ENCODE measurements at places on chromosomes 4 and X.

DNA sequence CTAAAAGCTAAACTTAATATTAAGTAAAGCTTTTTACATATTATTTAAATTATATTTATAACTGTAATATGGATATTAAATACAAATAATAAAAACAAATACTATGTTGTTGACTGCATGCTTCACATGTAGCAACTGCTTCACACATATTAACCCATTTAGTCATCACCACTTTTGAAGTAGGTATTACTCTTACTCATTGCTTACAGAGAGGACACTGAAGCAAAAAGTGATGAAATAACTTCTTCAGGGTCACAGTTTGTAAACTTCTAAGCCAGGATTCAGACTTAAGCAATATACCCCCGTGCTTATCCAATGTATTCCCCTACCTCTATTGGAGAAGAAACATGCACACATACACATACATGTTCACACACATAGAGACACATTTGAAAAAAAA lies 166.6 kb downstream of the DKK2 start:
- no peak for DNase-seq

DNA sequence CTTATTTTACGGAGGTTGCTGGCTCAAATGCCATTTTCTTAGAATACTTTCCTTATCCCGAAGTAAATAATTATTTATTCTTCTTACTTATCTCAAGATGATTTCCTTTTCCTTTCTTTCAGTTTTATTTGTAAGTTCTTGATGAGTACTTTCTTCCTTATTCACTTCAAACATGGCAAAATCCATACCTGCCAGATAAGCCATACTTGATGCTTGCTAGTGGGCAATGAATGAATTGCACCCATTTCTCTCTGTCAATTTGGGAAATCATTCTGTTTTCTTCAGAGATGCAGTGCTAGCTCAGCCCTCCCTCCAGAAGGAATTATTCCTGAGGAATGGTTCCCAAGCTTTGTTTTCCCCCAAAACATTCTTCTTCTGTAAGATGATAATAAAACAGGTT lies 598.3 kb downstream of the SPRY1 start:
- DNase-seq: no peak

DNA sequence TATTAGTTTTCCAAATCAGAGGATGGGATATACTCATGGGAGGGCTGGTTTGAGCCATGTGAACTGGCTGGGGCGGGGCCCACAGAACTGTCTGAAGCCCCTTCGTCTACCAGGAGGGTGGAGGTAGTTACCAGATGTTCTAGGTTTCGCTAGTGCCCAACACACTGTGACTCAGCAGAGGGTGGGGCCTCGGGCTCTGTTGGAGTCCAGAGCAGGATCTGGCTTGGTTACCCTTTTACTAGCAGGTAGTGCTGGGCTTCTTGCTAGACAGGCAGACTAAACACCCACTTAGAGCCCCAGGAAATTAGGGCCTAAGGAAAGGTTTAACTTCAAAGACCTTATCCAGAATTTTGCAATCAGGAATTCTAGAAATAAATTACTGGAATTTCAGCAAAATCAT lies 56.2 kb upstream of the CHRDL1 start:
- no peak for DNase-seq

DNA sequence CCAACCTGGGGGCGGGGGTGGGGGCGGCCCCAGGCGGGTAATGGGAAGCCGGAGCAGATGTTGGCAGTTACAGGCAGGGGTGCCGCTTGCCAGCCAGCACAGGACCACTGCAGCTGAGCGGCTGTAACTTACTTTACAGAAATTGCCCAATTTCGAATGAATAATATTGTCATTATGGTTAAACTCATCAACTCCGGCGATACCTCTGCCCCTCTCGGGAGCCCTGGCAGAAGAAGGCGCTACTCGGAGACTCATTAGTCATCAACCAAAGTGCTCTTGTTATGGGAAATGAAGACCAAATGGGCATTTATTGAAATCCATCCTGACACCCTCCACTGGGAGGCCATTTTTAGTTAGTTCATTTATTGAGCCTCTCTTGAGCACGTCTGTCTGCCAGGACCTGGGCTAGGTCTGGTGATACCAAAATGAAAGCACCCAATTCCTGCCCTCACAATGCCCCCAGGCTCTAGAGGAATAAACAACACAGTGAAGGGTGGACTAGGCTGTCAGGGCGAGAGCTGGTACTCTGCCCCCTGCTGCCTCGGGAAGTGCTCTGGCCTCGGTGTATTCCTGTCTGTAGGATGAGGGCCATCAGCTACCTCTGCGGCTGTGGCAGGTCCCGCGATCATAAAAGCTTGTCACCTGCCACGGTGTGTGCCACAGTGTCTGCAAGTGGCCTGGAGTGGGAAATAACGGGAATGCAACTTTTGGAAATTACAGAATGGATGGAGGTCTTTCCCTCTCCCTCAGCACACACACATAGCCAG lies 159.1 kb upstream of the PSAPL1 start:
- no peak for DNase-seq

- peak; percentile 65 for DNase-seq
These were observed 62.6 kb downstream of the DCLK2 start for GRCh38 chr4:150140774-150141400.

GRCh38 chrX:76183289-76184049 lies 10.6 kb downstream of the PBDC1 start:
- DNase-seq: no peak

DNA sequence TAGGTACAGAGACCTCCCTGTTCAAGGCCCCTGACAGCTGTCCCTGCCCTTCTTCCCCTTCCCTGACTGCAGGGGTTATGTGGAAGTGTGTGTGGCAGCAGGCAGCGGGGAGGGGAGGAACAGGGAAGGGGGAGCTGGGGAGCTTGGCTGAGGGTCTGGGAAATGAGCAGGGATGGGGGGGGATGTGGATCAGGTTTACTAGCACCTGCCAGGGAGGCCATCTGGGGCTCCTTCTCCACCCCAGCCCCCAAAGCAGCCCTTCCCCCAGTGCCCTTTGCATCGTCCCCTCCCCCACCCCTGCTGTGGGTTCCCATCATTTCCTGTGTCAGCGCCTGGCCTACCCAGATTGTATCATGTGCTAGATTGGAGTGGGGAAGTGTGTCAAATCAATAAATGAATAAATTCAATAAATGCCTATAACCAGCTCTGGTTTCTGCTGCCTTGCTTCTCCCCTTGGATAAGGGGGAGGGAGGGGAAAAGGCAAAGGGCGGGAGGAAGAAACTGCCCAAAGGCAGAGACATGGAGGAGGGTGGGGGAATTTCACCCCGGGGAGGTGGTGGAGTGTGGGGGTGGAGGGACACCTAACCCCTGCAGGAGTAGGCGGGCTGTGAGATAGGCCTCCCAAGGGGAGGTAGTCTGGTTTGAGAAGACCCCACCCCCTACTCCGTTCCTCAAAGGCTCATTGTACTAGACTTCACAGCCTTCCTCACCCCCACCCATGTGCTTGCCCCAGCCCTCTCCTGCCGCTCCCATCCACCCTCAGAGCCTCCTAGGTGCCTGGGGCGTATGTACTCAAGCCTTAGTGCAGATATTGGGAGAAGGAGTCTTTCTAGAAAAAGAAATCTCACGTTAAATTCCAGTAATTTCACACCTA lies 3.2 kb downstream of the CXorf65 start:
- DNase-seq: peak; percentile 5

- DNase-seq: no peak
These were observed 12.1 kb downstream of the FRG2 start for GRCh38 chr4:190014771-190015537.

GRCh38 chr4:32485956-32486355 lies 1765.8 kb downstream of the PCDH7 start:
- no peak for DNase-seq

DNA sequence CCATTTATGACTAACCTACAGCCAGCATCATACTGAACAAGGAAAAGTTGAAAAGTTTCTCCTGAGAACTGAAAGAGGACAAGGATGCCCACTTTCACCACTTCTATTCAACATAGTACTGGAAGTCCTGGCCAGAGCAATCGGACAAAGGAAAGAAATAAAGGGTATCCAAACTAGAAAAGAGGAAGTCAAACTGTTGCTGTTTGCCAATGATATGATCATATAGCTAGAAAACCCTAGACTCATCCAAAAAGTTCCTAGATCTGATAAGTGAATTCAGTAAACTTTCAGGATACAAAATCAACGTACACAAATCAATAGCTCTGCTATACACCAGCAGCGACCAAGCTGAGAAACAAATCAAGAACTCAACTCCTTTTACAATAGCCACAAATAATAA lies 64.5 kb downstream of the CENPC start:
- no peak for DNase-seq

DNA sequence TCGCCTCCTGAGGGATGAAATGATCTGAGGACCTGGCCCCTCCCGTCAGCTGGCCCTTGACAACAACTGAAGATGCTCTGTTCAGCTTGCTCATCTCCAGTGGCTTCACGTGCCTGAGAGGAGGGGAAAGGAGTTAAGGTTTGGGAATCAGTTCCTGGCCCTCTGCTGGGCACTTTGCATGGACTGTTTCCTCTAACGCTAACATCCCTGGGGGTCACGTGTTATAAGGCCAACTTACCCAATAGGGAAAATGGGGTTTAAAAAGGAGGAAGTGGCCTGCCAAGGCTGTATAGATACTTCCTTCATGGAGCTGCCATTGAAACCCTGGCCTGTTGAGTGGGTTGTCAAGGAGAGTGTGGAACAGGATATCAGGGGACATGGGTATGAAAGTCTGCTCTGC lies 65.6 kb downstream of the OR13H1 start:
- no peak for DNase-seq

GRCh38 chr4:106569146-106570031 lies 200.8 kb upstream of the GIMD1 start:
- DNase-seq: no peak

DNA sequence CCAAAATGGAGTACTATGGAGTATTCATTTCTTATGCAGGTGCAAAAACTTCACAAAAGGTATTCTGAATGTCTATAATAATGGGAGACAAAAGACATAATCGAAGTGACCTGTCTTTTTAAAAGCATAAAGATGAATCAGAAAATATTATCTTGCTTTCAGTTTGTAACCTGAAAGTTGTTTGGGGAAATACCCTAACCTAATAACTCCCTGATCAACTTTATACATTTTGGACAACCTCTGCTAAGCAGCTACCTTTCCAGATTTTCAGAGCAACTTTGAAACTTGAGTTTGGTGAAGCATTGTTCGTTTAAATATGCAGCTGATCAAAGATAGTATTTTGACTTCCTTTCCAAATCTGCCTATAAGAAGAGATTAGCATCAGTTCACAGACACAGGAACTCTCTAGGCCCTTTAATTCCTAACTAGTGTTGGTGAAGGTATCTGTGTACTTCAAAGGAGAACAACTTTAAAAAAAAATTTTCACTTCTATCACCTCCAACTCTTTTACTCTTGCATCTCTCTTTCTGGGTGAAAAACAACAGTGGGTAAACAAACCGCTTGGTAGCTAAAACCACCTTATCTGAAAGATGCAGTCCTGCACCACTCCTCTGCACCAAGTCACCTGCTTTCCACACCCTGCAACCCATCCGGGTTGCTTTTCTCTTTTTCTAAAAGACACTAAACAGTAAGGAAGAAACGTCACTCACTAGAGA lies 26.5 kb downstream of the CD40LG start:
- no peak for DNase-seq

GRCh38 chr4:68654946-68655721 lies 15.3 kb downstream of the UGT2B15 start:
- no peak for DNase-seq

- DNase-seq: no peak
These were observed 4.6 kb upstream of the TIFA start for GRCh38 chr4:112290341-112290740.

- no peak for DNase-seq
These were observed 46.5 kb upstream of the PGRMC1 start for GRCh38 chrX:119189595-119189994.

GRCh38 chrX:69987691-69988090 lies 62.0 kb downstream of the AWAT2 start:
- DNase-seq: peak; percentile 15

DNA sequence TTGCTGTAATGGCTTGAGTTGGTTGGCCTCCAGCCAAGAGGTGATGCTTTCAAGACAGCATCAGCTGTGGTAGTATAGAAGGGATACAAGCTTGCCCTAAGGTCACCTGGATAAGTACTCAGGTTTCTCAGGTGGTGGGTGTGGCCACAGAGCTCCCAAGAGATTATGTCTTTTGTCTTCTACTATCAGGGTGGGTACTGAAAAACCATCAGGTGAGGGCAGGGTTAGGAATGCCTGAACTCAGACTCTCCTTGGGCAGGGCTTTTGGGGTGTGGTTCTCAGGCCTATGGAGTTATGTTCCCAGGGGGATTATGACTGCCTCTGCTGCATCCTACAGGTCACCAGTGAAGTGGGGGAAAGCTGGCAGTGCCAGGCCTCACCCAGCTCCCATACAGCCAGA lies 654.6 kb upstream of the GALNT7 start:
- DNase-seq: no peak

- peak; percentile 65 for DNase-seq
These were observed 37.8 kb downstream of the SEPTIN6 start for GRCh38 chrX:119655125-119655524.

DNA sequence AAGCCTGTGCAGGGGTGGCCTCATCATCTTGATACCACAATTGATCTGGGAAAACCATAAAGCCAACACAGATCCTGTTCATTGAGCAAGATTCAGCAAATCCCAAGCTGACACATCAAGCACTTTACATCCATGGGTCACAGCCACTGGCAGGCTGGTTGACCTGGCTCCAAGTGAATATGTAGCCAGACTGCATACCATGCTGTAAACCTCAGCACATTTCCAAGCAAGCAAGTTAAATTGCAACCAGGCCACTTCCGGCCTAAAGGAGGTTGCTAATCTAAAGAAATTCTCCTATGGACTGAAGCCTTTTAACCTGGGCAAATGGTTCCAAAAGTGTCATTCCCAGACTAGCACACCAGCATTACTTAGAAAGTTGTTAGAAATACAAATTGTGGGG lies 54.4 kb upstream of the USP26 start:
- DNase-seq: no peak

DNA sequence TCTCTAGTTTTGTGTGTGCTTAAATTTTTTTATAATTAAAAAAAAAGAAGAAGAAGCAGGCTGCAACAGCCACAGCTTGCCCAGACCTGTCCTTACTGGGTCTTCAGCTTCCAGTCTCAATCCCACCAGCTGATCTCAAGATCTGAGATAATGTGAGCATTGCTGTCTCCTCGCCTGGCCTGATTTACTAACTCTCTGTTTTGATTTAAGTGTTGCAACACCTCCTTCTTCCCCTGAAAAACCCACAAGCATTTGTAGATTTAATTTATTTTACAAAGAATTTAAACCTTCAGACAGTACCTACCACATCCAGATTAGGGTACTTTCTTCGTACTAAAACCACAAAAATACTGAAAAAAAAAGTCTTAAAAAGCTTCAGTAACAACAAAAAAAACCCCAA lies 38.0 kb downstream of the FAM241A start:
- no peak for DNase-seq

DNA sequence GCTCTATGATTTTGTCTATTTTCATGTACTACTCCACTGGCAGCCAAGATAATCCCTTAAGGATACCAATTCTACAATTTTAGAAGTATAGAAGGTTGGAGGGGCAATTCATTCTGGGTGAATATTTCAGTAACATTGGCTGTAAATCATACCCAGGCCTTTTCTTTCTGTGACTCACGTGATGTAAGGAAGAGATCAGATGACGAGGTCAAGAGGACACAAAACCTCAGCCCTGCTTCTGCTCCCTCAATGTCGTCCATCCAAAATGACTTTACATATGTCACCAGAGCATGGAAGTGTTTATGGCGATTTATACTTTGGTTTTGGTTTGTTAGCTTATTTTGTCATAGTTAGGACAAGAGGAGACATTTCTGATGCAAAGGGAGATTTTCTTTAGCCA lies 70.7 kb upstream of the SLC4A4 start:
- DNase-seq: no peak
